ENCODE measurements at places on chromosomes 5 and 9.

GRCh38 chr9:109422641-109423040, 75.5 kb downstream of the PTPN3 start:
- DNase-seq = no peak

GRCh38 chr5:78293851-78294247, 649 bp downstream of the AP3B1 start:
- DNase-seq = no peak

GRCh38 chr9:129685933-129686259, 20.4 kb downstream of the PRRX2 start:
- DNase-seq = no peak

DNA sequence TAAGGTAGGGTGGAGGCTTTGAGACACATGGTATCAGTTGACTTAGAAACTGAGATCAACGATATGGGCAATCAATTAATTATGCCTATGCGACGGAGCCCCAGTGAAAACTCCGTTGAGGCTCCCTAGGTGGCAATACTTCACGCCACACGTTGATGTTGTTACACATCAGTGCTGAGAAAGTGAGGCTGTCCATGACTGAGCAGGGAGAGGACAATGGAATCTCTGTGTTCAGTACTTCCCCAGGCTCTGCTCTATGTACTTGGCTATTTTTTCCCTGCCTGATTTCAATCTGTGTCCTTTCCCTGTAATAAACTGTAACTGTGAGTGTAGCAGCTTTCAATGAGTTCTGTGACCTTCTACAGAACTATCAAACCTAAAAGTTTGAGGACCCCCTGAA, 211.7 kb downstream of the SNCAIP start:
- no peak for DNase-seq

- no peak for DNase-seq
Measured at GRCh38 chr5:149341876-149342275, 3.4 kb upstream of the GRPEL2 start.

- no peak for DNase-seq
Measured at GRCh38 chr9:105074491-105074890, 146.5 kb upstream of the ABCA1 start.

DNA sequence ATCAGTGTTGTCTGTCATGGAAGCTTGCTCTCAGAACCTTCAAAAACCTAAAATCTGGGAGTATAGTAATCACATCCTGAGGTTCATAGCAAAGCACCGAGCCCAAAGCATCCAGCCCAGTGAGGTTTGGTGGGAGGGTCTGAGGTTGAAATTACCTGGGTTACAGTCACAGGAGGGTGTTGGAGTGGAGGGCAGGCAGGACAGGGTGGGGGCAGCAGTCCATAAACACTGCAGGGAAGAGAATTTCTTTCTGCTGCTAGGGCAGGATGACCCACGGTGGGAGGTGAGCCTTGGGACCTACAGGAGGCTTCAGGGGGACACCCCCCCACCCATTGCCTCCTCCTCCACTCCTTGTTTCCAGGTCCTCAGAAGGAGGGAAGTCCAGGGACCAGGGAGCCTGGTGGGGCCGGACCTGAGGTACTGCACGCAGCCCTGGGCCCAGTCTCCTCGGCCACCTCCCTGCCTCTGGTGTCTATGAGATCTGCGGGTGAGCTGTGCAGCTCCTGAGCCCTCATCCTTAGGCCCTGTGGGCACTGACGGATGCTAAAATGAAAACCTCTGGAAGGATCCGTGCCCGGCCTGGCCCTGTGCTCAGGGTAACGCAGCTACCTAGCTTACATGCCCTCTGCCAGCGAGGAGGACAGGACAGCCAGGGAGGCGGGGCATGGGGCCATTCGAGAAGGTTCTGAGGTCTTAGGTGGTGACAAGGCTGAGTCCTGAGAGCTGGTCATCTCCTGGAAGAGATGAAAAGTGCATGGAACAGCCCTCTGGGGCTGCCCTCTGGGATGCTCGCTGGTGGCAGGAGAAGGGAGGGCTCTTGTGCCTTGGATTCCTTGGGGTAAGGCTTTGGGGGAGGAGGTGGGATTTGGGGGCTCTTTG, 1.8 kb upstream of the ADCY2 start:
- no peak for DNase-seq

- no peak for DNase-seq
Measured at GRCh38 chr5:88884608-88884877, 1.6 kb upstream of the MEF2C start.

- DNase-seq = no peak
Measured at GRCh38 chr5:31596354-31596753, 42.6 kb upstream of the PDZD2 start.

DNA sequence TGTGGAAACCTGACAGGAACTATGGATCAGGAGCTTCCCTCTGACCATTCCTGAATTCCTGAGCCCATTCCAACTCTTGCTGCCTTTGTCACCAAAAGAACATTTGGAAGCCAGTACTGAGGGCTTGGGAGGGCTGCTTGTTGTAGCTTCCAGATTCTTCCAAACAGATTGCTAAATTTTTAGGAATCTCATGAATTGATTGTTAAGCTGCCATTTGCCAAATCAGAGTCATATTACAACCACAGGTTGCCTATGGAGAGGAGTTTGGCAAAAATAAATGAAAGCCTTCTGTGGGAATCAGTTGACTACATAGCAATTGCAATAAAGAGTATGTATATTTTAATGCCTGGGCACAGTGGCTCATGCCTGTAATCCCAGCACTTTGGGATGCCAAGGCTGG, 39.2 kb upstream of the SLC28A3 start:
- DNase-seq = no peak

DNA sequence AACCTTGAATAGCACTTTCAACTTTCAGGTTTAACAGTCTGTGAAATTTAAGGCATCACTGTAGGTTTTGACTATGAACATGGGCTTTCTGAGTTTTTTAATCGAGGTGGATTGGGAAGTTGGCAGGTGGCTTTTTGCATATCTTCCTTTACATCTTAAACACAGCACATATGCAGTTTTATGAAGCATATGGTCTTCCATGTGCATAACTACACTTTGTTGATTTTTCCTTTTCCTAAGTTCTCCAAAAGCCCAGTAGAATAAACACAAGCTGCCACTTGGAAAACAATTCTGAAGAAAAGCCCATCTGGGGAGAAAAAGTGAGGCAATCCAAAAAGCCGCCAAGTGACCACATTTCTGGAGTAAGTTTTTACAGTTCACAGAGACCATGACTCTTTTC, 236.5 kb upstream of the IL12B start:
- no peak for DNase-seq

- peak; percentile 57 for DNase-seq
Measured at GRCh38 chr5:17203329-17204132, 13.9 kb upstream of the BASP1 start.

GRCh38 chr5:23494558-23494957, 12.9 kb upstream of the PRDM9 start:
- no peak for DNase-seq

DNA sequence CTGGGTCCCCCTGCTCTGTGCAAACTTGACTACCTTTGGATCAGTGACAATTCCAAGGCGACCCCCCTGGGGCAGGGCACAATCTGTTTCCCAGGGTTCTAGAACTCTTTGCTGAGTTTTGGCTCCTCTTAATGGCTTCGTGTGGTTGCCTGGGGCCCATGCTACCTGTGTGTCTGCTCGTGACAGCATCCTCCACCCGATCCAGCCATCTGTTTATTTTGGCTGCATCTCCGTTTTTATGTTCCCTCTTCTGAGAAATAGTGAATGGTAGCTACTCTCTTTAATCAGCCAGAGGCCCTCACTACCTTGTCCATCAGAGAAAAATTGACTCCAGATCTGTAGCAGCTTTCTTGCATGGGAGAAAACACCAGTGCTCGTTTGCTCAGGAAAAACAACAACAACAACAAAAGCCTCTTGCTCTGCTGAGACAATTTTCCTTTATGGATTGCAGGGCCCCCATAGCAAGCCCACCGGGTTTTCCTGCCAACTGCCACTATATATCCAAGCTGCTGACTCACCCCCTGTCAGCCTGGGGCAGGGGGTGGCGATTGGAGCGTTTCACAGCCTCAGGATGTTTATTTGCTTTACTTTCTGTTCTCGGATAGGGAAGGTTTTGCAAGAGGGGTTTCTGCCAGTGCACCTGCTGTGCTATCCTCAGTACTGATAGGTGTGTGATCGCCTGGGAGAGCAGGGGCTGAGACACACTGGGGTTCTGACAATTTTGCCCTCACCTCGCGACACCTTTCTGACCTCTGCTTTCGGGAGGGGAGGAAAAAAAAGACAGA, 607.8 kb downstream of the BNC2 start:
- peak; percentile 58 for DNase-seq

- DNase-seq = peak; percentile 58
Measured at GRCh38 chr5:61283471-61283870, 48.6 kb upstream of the ZSWIM6 start.

DNA sequence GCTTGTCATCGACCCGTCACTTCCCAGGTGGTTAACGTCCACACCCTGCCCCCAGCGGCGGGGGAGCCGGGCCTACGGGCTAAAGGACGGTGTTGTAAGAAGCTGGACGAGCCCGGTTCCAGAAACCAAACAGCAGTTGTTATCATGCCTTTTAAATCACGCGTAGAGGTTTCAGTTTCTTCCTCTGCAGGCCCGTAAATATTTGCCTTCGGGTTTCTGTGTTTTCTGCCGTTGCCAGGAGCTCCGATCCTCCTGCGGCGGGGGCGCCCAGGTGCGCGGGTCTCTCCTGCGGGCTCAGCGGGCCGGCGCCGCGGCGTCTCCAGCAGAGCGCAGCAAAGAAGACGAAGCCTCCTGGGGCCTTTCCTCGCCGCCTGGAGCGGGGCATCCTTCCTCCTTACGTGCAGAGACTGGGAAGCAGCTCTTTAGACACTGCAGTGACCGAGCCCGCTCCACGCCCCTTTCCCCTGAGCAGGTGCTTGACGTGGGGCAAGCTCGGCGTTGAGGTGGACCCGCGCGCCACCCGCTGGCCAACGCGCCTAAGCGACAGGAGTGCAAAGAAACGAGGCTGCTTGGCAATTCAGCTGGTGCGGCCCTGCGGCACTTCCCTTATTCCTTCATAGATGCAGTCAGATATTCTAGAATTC, 21.8 kb upstream of the TTC1 start:
- DNase-seq = peak; percentile 13

DNA sequence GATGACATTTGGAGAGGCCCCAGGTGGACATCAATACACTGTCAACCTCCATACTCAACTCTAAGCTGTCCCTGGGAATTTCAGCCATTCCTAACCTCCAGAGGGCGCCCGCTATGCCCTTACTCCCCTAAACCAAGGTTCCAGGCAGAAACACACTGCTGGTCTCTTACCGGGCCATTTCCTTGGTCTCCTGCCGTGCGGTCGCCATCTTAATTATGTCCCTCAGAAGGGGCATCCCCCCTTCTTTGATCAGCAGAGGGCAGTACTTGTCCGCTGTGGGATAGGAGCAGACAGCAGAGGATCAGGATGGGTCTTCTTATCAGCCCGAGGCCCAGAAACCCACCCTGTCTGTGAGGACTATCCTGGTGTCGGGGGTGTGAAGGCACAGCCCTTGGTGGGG, 9.3 kb upstream of the ZDHHC12 start:
- DNase-seq = no peak

GRCh38 chr5:67677422-67677970, 480.9 kb upstream of the CD180 start:
- DNase-seq = no peak

- DNase-seq = no peak
Measured at GRCh38 chr9:133246562-133246961, 28.4 kb downstream of the ABO start.

GRCh38 chr5:54745599-54745998, 228.0 kb downstream of the SNX18 start:
- DNase-seq = no peak

GRCh38 chr5:90347462-90347861, 62.1 kb downstream of the CETN3 start:
- no peak for DNase-seq

- DNase-seq = no peak
Measured at GRCh38 chr9:115553060-115553773, 435.3 kb upstream of the TNC start.

GRCh38 chr9:130299785-130300615, 34.4 kb downstream of the HMCN2 start:
- DNase-seq = no peak

Measured in thymus (tissue), 14 donors.